Stimulated activated CD4-positive, alpha-beta T cell treated with anti-CD3 and anti-CD28 coated beads, Interleukin-2, amount 100 ng/mL, for 24 hours (primary cell): ENCODE measurements at places on chromosomes 12 and 14.

DNA sequence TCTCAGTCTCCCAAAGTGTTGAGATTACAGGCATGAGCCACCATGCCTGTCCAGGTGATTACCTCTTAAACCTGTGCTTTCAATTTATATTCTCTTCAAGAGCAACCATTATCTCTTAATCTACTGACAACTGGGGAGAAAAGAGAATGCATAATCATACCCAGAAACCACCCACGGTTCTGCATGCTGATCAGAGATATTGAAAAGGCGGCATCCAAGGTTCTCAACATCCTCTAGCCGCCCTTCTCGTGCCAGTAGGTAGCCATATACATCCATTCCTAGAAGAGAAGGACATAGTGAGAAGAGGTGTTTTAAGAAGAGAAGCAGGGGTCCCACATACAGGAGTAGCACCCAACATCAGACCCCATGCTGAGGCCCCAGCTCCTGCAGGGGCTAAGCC is 20.8 kb downstream of the ANAPC7 start:
- no peak for DNase-seq

DNA sequence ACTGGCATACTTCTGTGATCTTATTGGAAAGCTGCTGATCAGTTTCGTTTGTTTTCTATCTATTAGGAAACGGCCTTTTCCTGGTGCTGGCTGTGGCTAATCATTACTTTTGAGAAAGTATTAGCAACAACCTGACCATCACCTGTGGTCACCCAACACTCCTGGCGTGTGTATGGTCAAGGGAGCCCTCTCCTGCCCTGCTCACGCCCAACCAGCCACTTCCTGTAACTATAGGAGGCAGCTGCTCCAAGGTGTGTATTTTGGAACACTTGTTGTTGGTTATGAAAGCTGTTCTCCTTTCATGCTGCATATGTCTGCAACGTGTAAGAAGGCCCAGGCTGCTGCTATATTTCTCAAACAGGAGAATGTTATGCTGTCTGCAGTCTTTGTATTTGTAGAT is 1582.8 kb downstream of the AACS start:
- no peak for DNase-seq

DNA sequence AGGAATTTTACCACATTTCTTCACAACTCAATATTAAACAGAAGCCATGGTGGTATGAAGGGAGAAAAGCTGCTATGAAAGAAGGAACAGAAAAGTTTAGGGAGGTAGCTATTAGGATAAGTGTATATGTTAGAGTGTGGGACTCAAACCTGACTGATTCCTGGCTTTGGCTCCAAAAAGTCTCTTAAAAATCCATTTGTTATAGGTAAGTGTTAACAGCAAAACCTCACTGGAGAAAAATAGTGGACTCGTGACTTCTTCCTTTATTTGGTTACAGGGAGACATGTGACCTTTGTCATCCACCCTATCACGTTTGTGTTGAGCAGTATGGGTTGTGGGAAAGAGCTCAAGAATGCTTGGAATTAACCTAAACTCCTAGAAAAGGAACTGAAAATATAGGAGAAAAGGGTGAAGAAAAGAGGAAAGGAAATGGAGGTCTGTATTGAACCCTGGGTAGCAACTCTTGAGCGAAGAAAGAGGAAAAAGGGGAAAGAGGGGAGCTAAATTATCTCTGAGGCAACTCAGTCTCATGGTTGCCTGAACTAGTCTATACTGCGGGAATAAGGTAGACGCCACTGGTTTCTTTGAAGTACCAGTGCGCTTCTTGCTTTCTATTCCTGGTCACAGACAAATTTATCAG is 3.6 kb upstream of the EID3 start:
- no peak for DNase-seq

DNA sequence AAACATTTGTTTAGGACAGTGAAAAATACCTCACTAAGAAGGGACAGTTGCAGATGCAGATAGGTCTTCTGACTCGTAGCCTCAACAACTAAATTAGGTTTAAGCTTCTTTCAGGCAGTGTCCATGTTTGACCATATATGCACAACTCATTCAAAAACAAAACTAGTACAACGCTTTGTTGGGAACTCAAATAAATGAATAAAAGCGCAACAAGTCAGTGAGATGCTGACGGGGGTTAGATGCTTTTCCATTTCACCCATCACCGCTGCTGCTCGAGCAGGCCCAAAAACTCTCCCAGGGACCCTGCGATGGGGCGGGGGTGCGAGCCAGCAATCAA is 633 bp downstream of the RPAP3 start:
- no peak for DNase-seq

DNA sequence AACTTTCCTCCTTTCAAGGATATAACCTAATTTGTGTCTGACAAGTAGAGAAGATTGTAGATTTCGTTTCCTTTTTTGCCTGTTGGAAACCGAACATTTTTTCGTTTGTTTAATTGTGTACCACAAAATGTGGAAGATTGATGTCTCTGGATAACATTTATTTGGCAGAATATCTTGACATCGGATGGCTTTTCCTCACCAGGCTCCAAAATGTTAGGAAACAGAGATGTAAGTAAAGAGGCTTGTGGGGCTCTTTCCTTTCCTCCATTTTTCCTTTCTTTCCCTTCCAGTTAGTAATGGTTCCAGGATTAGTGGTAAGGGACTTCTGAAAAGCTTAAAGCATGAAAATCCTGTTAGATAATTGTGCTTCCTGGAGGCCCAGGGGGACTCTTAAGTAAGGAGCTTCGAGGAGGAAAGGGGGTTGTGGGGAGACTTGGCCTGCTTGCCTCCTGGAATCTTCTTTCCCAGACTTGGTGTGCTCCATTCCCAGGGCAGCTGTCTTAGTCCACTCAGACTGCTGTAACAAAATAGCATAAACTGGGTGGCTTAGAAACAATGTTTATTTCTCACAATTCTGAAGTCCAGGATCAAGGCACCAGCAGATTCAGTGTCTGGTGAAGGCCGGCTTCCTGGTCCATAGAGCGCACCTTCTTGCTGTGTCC is 243.1 kb upstream of the PWP1 start:
- DNase-seq = no peak

DNA sequence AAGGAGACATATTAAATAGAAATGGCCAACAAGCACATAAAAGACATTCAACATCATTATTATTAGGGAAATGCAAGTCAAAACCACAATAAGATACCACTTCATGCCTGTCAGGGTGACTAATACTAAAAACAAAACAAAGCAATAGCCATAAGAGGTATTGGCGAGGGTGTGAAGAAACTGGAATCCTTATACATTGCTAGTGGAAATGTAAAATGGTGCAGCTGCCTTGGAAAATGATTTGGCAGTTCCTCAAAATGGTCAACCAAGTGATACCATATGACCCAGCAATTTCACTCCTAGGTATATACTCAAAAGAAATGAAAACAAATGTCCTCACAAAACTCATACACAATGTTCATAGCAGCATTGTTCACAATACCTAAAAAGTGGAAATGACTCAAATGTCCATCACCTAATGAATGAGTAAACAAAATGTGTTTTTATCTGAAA is 27.0 kb downstream of the GPR135 start:
- DNase-seq = no peak

DNA sequence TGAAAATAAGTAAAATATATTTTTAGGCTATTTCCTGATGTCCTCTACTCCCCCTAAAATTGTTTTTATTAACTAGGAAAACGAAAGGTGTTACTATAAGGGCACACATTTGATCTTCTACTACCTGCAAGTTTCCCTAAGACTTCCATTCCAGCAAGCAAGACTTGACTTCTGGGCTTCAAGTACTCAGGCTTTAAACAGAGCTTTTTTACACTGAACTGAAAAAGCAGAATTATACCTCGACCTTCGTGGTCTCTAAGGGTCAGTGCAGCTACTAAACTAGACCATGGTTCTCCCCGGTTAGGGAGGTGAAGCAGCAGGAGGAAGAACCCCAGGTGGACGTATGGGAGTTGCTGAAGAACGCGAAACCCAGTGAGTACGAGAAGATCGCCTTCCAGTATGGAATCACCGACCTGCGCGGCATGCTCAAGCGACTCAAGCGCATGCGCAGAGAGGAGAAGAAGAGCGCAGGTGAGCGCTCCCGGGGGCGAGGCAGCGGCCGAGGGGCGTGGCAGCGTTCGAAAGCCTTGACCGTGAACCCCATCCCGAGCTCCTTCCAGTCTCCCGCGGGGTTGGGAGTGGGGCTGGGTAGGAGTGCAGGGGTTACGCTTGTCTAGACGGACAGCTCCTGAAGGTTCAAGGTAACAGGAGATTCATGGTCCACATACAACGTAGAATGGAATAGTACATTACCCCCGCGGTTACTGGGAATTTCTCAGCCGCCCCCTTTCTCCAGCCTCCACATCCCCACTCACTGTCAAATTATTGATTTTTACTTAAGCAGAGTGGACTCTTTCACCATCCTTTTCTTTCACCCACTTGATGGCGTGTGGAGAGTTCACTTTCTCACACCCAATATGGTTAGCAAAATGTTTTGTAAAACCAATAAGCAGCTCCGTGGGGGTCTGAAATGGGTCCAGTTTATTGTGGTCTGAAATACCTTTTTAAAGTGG is 47.6 kb downstream of the MYBPC1 start:
- DNase-seq = no peak

DNA sequence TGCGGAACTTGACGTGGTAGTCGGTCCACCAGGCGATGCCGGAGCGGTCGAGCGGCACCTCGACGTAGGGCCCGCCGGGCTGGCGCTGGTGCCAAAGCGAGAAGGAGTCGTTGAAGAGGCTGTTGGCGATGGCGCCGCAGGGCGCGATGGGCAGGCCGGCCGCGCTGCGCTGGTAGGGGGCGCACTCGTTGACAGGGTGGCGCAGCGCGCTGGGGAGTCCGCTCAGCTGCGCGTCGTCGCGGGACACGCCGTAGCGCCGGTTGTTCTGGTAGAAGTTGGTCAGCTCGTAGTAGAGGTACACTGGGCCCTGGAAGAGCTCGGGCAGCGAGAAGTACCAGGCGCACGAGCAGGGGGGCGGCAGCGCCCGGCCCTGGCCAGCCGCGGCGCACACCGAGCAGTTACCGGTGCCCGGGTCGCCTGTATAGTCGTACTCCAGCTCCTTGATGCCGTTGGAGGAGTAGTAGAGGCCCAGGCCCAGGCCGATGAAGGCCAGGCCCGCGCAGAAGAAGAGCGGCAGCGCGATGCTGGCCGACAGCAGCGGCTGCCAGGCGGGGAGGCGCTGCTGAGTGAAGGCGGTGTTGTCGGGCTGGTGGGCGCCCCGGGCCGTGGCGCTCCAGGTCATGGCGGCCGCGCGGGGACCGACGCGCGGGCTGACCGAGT is 482 bp downstream of the TMEM30B start:
- DNase-seq = peak; percentile 80

- DNase-seq = no peak
Observed at GRCh38 chr14:71289536-71289935, 382.3 kb downstream of the PCNX1 start.

GRCh38 chr14:94028450-94028826 is 2.3 kb downstream of the OTUB2 start:
- no peak for DNase-seq

- DNase-seq = no peak
Observed at GRCh38 chr14:32507029-32507984, 178.2 kb downstream of the AKAP6 start.

GRCh38 chr12:95742586-95742985 is 48.0 kb downstream of the NTN4 start:
- no peak for DNase-seq

DNA sequence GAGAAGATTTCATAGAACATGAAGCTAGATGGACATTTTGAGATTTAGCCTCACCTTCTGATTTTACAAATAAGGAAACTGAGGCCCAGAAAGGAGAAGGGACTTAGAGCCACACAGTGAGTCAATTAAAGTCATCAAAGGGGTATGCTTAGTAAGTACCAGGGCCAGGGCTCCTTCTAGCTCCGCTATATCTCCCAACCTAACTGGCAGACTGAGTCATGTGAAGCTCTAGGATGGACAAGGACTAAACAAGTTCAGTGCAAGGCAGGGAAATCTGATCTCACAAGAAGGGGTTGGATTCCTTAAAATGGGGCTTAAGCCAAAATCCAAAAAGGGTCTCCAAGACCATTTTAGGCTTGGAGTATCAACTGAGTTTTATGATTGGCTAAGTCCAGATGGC is 215.8 kb downstream of the PHLDA1 start:
- no peak for DNase-seq

GRCh38 chr12:49507139-49507538 is 31.7 kb upstream of the KCNH3 start:
- no peak for DNase-seq

DNA sequence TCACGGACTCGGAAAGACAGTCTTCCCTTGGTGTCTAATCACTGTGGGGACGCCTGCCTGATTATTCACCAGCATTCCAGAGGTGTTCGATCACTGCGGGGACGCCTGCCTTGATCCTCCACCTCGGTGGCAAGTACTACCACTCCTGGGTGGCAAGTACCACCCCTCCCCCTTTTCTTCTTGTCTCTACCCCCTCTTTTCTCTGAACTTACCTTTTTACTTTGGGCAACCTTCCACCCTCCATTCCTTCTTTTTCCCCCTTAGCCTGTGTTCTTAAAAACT is 12.0 kb upstream of the LGMN start:
- DNase-seq = no peak

- DNase-seq = no peak
Observed at GRCh38 chr14:87184180-87184579, 808.8 kb downstream of the GALC start.

DNA sequence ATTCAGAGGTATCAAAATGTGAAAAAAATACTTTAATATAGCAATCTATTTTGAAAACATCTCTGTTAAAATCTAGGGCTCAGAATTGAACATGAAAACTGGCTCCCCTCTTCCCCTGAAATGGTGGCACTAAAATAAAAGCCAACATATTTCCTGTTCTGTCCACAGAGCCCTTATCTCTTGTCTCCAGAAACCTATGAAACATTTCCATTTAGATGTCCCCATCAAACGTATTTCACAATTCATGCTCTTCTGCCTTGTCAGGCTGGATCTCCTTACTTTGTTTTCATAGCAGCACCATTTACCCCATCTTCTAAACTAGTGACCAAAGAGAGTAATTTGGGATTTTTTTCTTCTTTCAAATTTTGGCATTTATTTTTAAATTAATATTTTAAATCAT is 42.4 kb downstream of the PDE3A start:
- no peak for DNase-seq

GRCh38 chr14:26448181-26448855 is 149.5 kb downstream of the NOVA1 start:
- no peak for DNase-seq
